Activated T-helper 2 cell treated with anti-CD3 and anti-CD28 coated beads, Interferon-gamma antibody, Interleukin-2, Interleukin-4, amounts not matched to agents 10 μg/mL and 5 μg/mL and 100 μg/mL, durations not matched to agents 14 hours and 24 hours and 36 hours (primary cell): ENCODE measurements at places on chromosomes 1 and 21. TPM values are rescaled to one million over a fixed set of nuclear protein-coding genes. Genes with fewer than 3 reads are reported as not detected.
A peak's percentile ranks its signal among the peaks of the same experiment; 100 is the strongest.

GRCh38 chr1:12142891-12143630 lies 23.7 kb upstream of the TNFRSF1B start:
- H3K36me3 ChIP-seq = peaks cover 29% of the 10 kb centered on the region
- peak overlapping the region; percentile 78 for H3K27ac ChIP-seq
- DNase-seq = no peak
- H3K4me1 ChIP-seq = peaks cover 32% of the 10 kb centered on the region

DNA sequence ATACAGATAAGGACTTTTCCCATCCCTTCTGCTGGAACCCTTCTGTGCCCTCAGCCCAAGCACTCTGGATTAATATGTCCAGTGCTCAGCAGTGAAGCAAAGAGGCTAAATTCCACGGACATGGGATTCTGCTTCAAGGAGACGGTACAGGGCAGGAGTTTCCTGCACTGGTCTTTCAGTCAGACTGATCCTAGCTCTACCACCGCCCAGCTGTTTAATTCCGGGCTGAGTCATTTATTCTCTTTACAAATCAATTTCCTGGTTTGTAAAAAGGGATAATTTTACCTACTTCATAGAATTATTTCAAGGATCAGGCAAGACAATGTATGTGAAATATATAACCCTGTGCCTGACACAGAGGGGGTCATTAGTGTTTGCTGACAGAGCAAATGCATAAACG lies 41.6 kb upstream of the NRDC start:
- no peaks in the 10 kb centered on the region for H3K36me3 ChIP-seq
- peaks cover 26% of the 10 kb centered on the region for H3K27me3 ChIP-seq
- H3K4me3 ChIP-seq = no peak overlapping the region
- no peaks in the 10 kb centered on the region for H3K4me1 ChIP-seq
- H3K27ac ChIP-seq = no peak overlapping the region

GRCh38 chr1:112247036-112247597 lies 148.9 kb upstream of the CTTNBP2NL start:
- no peaks in the 10 kb centered on the region for H3K27me3 ChIP-seq
- no peaks in the 10 kb centered on the region for H3K36me3 ChIP-seq
- no peaks in the 10 kb centered on the region for H3K4me1 ChIP-seq

- H3K4me1 ChIP-seq = peaks cover 21% of the 10 kb centered on the region
- H3K27ac ChIP-seq = no peak overlapping the region
- H3K27me3 ChIP-seq = peaks cover 14% of the 10 kb centered on the region
- H3K4me3 ChIP-seq = no peak overlapping the region
Measured at GRCh38 chr1:94606471-94606870, 64.9 kb upstream of the F3 start.

GRCh38 chr1:9201401-9202239 lies 33.0 kb upstream of the H6PD start:
- peak overlapping the region; percentile 36 for H3K4me3 ChIP-seq
- no peak for DNase-seq
- H3K4me1 ChIP-seq = peaks cover 41% of the 10 kb centered on the region
- no peaks in the 10 kb centered on the region for H3K36me3 ChIP-seq
- H3K27ac ChIP-seq = no peak overlapping the region
- peaks cover 70% of the 10 kb centered on the region for H3K27me3 ChIP-seq

DNA sequence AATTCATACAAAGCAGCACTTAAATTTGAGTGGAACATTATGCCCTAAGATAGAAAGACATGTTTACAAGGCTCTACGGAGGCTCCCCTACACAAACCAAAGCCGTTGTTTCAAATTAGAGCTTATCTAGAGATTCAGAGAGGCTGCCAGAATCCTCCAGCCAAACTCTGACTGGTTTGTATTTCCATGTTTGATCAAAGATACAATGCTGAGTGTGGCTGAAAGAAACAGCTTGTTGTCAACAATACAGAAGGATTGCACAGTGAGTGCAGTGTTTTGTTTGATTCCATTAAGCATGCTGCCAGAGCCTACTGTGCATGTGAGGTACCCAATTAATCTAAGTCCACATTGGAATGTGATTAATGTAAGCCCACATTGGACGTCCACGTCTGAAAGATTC lies 402.7 kb downstream of the DISC1 start:
- no peaks in the 10 kb centered on the region for H3K36me3 ChIP-seq
- no peak overlapping the region for H3K27ac ChIP-seq
- H3K4me1 ChIP-seq = no peaks in the 10 kb centered on the region
- peaks cover 3% of the 10 kb centered on the region for H3K27me3 ChIP-seq
- no peak for DNase-seq
- H3K4me3 ChIP-seq = no peak overlapping the region

DNA sequence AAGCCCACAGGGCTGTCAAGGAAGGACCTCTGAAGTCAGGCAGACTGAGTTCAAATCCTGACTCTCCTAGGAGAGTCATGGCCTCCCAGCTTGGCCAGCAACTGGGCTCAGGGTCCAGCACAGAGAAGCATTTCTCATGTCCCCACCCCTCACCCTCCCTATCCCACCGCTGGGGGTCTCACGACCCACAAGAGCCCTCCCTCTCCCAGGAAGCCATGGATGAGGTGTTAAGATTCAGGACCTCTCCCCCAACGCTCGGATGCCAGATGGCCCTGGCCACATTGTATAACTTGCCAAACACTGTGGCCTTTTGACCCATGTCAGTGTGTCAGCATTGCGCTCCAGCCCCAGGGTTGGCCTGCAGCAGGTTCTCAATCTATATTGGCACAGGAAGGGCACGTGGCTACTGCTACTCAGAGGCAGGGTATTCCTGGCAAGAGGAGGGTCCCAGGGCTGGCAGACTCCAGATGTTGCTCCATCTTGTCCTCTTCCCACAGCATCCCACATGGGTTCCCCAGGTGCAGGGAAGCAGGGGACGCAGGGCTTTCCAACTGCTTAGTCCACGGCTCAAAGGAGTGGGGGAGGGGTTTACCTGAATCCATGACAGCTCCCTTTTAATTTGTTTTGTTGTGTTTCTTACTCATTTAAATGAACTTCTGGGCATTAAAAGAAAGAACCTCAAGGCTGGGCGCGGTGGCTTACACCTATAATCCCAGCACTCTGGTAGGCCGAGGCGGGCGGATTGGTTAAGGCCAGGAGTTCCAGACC lies 10.5 kb downstream of the SLC2A1 start:
- H3K27ac ChIP-seq = no peak overlapping the region
- no peak overlapping the region for H3K4me3 ChIP-seq
- no peaks in the 10 kb centered on the region for H3K27me3 ChIP-seq

DNA sequence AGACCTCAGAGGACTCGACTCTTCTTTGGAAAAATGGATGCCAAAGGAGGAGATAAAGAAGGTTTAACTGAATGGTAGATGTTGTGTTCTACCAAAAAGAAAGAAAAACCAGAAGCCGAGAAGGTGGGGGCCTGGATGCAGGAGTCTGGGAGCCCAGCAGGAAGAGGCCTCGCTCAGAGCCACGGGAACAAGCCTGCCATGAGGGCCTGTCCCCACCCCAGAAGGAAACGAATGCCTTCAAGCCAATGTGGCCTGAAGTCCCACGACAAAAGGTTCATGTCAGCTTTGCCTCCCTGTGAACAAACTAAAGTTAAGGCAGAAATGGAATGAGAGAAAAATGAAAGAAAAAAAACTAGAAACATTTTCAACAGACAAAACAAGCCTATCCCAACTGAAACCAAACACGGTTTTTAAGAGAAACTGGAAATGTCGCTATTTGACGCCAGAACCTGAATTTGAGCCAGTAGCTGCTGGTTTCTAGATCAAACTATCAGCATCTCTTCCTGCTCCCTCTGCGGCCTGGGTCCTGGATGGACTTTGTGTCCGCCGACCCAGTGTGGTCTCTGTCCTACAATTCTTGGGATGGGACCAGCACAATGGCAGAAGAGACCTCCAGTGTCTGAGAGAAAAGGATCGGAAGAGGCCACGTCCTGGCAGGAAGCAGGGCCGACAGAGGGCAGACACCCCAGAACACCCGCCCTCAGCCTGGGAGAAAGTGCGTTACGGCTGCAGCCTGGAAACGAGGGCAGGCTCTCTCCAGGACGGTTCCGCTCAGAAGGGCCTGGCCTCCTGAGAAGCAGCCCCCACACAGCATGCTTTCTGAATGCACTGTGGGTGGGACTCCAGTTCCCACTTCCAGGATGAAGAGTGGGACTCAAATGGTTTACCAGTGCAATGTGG lies 35.2 kb downstream of the SLC45A1 start:
- H3K4me3 ChIP-seq = no peak overlapping the region
- H3K27ac ChIP-seq = no peak overlapping the region
- no peak for DNase-seq
- H3K36me3 ChIP-seq = peaks cover 37% of the 10 kb centered on the region

GRCh38 chr1:35451125-35451528 lies 106.1 kb downstream of the KIAA0319L start:
- H3K4me3 ChIP-seq = no peak overlapping the region
- H3K27me3 ChIP-seq = no peaks in the 10 kb centered on the region
- H3K4me1 ChIP-seq = peaks cover 19% of the 10 kb centered on the region
- peaks cover 43% of the 10 kb centered on the region for H3K36me3 ChIP-seq
- peak; percentile 67 for DNase-seq
- H3K27ac ChIP-seq = no peak overlapping the region

- peaks cover 3% of the 10 kb centered on the region for H3K4me1 ChIP-seq
- no peak overlapping the region for H3K27ac ChIP-seq
- H3K4me3 ChIP-seq = no peak overlapping the region
- H3K27me3 ChIP-seq = peaks cover 4% of the 10 kb centered on the region
Measured at GRCh38 chr1:204093781-204094180, 20.9 kb downstream of the SOX13 start.

ADAM30 gene
- not detected in 2 replicates for total RNA-seq

LCE2B gene
- not detected in 2 replicates for total RNA-seq

LRRN2 gene
- total RNA-seq = not detected in 2 replicates

AVPR1B gene
- not detected in 2 replicates for total RNA-seq

CD2 gene
- 284 and 304 TPM in 2 replicates for total RNA-seq
